ENCODE measurements at places on chromosomes 5 and 9.

DNA sequence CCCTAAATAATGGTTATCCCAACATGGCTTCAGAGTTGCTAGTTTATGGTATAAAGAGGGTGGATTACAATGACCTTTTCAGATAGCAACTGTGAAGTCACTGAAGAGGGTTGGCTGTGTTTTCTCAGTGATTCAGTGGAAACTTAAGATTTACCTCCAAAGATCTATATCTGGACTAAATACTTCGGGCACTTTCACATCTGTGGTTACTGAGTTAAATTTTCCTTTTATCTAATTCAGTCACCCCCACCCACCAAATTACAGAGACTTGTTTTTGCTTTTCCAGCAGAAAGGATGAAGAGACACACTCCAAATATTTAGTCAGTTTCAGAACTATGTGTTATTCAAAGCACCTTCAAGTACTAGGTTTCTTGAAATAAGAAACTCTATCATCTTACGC lies 573.2 kb downstream of the CCDC171 start:
- no peaks in the 10 kb centered on the region for H3K4me1 ChIP-seq
- H3K27me3 ChIP-seq: no peaks in the 10 kb centered on the region
- H3K36me3 ChIP-seq: no peaks in the 10 kb centered on the region
- no peak overlapping the region for H3K4me3 ChIP-seq
- DNase-seq: no peak
- H3K27ac ChIP-seq: no peak overlapping the region

DNA sequence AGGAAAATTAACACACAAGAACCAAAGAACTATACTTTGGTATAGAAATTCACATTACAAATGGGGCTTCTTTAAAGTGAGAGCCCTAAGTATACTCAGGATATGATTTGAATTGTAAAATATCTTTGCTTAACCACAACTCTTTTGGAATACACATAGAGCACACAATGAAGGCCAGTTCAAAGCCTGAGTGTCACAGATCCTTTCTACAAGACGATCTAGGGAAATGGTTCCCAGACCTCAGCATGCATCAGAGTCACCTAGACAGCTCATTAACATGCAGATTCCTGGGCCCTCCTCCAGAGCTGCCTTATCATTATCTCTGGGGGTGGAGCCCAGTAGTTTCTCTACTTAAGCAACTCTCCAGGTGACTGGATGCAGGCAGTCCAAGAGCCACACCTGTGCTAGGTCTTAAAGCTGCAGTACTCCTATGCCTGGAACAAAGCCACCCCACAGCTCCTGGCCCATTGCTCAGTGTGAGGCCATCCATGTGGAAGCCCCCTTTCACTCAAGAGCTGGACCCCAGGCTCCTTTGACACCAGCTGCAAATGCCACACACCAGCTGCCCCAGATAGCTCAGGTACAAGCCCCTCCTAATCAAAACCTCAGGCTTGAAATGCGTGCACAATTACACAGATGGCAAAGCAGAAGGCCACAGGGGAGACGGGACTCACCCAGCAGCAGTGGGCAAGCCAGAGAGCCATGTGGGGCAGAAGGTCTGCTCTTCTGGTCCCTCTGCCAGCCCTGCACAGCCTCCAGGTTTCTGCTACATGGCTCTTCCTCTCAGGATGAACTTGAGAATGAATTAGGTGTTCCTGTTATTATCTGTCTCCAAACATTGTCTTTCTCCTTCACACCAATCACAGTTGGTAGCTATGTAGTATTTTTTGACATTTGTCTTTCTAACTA lies 106.1 kb downstream of the SH3TC2 start:
- no peaks in the 10 kb centered on the region for H3K27me3 ChIP-seq
- DNase-seq: no peak
- no peaks in the 10 kb centered on the region for H3K36me3 ChIP-seq
- no peak overlapping the region for H3K4me3 ChIP-seq

DNA sequence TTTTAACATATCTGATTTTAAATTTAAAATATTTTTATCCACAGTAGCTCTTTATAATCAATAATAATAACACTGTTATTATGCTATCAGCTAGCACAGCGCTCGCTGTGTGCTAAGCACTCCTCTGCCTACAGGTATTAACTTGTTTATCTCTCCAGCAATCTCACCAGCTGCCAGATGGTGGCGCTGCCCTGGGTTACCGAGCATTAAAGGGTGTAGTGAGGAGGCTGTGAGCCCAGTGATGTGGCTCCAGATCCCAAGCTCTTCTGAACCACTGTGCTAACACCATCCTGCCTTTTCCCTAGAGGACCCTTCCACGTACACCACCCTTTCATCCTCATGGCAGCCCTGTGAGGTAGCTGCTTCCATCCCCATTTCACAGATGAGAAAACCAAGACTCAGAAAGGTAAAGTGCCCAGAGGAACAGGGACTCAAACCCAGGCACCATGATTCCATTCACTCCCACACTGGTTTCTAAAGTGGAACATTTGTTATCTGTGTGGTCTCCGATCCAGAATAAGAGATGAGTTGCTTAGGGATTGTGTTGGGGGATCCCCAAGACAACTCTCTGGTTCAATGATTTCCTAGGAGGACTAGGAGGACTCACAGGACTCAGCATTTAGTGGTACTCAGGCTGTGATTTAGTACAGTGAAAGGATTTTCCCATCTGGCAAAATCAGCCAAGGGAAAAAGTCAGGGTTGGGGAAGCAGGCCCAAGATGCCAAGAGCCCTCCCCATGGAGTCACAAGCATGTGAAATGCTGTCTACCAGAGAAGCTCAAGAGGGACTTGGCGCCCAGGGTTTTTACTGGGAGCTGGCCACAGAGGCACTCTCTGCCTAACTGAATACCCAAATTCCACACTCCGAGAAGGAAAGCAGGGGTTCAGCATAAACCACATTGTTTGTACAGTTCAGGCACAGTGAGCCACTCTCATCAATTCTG lies 7.0 kb downstream of the IGFBPL1 start:
- no peak overlapping the region for H3K27ac ChIP-seq
- no peaks in the 10 kb centered on the region for H3K36me3 ChIP-seq
- H3K27me3 ChIP-seq: peaks cover 79% of the 10 kb centered on the region
- no peaks in the 10 kb centered on the region for H3K4me1 ChIP-seq
- no peak overlapping the region for H3K4me3 ChIP-seq
- DNase-seq: no peak

DNA sequence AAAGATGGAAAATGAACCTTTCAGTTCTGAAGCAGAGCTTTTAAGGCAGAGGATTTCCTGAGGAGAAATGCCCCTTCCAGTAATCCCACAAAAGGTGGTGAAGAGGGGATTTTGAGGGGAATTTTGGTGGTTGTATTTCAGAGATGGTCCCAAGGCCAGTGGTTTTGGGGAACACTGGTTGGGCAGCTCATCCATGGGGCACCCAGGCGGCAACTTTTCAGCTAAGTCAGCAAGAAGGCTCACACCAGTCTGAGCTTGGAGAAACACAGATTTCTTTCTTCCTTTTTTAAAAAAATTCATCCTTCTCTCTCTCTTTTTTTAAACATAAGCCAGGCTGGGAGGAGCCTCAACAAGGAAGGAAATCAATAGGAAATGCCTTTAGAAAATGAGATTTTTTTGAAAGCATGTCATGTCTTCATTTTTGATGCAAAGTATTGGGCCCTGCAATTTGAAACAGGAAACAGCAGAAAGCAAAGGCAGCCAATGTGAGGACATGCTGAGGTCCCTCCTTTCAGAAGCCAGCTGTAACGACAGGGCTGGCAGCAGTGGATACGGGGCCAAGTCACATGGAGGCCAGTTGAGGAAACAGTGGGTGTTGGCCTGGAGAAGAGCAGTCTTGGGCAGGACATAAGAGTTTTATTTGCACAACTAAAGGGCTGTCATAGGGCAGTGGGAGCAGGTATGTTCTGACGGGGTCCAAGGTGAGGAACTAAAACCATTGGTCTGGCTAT lies 155.3 kb upstream of the KLF4 start:
- peaks cover 6% of the 10 kb centered on the region for H3K4me1 ChIP-seq
- no peak overlapping the region for H3K4me3 ChIP-seq
- no peaks in the 10 kb centered on the region for H3K27me3 ChIP-seq
- H3K27ac ChIP-seq: no peak overlapping the region
- DNase-seq: no peak

- no peaks in the 10 kb centered on the region for H3K27me3 ChIP-seq
- DNase-seq: no peak
- H3K27ac ChIP-seq: no peak overlapping the region
- H3K36me3 ChIP-seq: no peaks in the 10 kb centered on the region
These were observed 191.8 kb downstream of the MELK start for GRCh38 chr9:36764364-36765076.

DNA sequence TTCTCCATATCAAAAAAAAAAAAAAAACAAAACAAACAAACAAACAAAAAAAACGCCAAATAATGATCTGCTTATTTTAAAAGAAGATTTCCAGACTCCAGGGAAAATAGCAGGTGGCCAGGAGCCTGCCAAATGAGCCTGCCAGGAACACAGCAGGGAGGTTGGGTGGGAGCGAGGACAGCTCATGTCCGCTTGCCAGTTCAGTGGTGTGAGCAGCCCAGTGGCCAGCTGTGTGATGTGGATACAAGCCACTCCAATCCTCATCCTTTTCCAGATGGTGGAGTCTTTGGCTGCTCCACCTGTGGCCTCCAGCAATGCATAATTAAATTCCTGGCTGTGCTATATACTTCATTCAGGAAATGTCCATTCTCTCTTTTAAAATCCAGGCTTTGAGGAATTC lies 1025.1 kb upstream of the C9orf72 start:
- no peaks in the 10 kb centered on the region for H3K4me1 ChIP-seq
- H3K36me3 ChIP-seq: no peaks in the 10 kb centered on the region
- no peak overlapping the region for H3K27ac ChIP-seq
- H3K4me3 ChIP-seq: no peak overlapping the region
- no peaks in the 10 kb centered on the region for H3K27me3 ChIP-seq

- no peaks in the 10 kb centered on the region for H3K27me3 ChIP-seq
- no peak overlapping the region for H3K27ac ChIP-seq
- H3K4me3 ChIP-seq: no peak overlapping the region
These were observed 281.7 kb downstream of the TMEM38B start for GRCh38 chr9:105975886-105976645.

DNA sequence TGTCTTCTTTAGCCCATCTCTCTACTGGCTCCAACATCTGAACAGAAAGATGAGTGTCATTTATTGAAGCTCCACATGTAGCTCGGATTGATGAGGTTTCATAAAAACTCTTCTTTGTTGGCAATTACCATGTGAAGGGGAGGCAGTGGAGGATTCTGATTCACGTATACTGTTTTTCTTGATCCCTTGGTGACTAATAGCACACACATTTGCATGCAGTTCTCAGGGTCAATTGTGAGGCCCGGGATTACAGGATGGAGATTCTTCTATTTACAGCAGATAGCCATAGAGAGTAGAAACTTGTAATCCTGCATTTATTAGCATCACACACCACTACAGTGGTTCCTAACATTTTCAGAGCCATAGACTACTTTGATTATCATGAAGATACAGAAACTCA lies 133.2 kb upstream of the MARCHF11 start:
- H3K36me3 ChIP-seq: no peaks in the 10 kb centered on the region
- H3K27me3 ChIP-seq: no peaks in the 10 kb centered on the region
- no peak overlapping the region for H3K4me3 ChIP-seq
- H3K4me1 ChIP-seq: no peaks in the 10 kb centered on the region
- H3K27ac ChIP-seq: no peak overlapping the region
- no peak for DNase-seq

Data from esophagus squamous epithelium (tissue), 5 donors.